Activated CD4-positive, alpha-beta T cell treated with anti-CD3 and anti-CD28 coated beads for 36 hours (primary cell): ENCODE measurements at places on chromosomes 4 and X.

DNA sequence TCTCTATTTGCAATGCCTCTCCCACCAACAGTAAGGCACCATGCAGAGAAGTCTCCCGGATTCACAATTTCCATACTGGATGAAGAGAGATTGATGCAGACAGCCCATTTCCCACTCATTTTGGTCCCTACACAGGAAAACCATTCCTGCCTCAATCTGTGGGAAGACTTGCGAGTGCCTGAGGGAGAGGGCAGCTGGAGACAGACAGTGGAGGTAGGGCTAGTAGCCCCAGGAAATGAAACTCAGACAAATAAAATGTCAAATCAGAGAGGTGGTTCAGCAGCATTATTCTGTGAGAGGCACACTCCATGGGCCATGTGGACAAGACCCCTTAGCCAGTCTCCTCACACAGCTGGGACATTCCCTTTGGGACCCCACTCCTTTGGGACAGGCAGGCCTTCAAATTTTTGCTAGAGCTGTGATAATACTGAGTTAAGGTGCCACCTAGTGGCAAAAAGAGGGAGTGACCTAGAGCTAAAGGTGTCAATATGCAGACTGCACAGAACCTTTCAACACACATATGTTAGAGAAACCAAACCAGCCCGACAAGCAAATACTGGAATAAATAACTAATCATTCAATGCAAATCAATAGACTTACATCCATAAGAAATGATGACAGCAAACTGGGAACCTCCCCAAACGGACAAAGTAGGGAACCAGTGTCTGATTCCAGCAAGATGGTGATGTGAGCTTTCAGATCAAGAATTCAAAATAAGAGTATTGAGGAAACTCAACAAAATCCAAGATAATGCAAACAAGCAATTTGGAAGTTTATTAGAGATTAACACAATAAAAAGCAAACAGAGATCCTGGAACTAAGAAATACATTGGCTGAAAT lies 1865.3 kb upstream of the AGA start:
- H3K36me3 ChIP-seq = no peaks in the 10 kb centered on the region
- no peaks in the 10 kb centered on the region for H3K27me3 ChIP-seq
- H3K4me1 ChIP-seq = no peaks in the 10 kb centered on the region
- no peak overlapping the region for H3K27ac ChIP-seq
- H3K4me3 ChIP-seq = no peak overlapping the region

- DNase-seq = no peak
- peaks cover 16% of the 10 kb centered on the region for H3K27me3 ChIP-seq
- no peak overlapping the region for H3K4me3 ChIP-seq
- no peaks in the 10 kb centered on the region for H3K36me3 ChIP-seq
- H3K4me1 ChIP-seq = no peaks in the 10 kb centered on the region
These were observed 26.0 kb downstream of the AMTN start for GRCh38 chr4:70544279-70544868.

DNA sequence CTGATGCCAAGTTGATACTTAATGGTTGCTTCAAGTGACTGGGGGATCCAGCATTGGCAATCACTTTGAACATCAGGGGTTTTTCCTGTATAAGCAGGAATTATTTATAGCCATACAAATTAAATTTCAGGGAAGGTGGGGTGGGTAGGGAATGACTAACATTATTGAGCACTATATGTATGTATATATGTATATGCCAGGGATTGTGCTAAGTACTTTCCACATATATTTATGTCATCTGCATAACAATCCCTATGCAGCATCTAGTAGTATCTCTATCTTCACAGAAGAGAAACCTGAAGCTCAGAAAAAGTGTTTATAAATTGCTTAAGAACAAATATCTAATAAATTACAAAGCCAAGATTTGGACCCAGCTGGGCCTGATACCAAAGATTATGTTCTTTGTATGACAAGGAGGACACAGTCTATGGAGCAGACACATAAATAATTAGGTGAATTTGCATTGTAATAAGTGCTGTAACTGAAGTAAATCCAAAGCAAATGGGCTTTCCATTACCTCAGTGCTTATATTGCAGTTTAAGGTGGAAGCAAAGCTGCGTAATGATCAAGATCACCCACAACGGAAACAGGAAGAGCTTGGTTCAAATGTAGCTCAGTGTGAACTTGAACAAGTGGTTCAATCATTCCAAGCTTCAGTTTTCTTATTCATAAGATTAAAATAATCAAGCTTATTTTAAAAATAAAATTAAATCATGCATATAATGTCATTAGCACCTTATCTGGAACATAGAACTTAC lies 18.9 kb upstream of the RASGEF1B start:
- H3K4me3 ChIP-seq = no peak overlapping the region
- peaks cover 14% of the 10 kb centered on the region for H3K36me3 ChIP-seq
- H3K27me3 ChIP-seq = no peaks in the 10 kb centered on the region
- peaks cover 53% of the 10 kb centered on the region for H3K4me1 ChIP-seq

DNA sequence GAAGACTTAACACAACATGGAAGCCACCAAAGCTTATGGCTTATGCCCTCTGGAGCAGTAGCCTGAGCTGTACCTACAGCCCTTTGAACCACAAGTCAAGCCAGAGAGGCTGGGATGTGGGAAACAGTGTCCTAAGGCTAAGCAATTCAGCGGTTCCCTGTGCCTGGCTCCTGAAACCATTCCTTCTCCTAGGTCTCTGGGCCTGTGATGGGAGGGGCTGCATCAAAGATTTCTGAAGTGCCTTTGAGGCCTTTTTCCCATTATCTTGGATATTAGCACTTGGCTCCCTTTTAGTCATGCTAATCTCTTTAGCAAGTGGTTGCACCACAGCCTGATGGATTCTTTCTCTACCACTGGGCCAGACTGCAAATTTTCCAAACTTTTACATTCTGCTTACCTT lies 140.5 kb upstream of the NUDT10 start:
- H3K4me3 ChIP-seq = no peak overlapping the region
- H3K4me1 ChIP-seq = no peaks in the 10 kb centered on the region

DNA sequence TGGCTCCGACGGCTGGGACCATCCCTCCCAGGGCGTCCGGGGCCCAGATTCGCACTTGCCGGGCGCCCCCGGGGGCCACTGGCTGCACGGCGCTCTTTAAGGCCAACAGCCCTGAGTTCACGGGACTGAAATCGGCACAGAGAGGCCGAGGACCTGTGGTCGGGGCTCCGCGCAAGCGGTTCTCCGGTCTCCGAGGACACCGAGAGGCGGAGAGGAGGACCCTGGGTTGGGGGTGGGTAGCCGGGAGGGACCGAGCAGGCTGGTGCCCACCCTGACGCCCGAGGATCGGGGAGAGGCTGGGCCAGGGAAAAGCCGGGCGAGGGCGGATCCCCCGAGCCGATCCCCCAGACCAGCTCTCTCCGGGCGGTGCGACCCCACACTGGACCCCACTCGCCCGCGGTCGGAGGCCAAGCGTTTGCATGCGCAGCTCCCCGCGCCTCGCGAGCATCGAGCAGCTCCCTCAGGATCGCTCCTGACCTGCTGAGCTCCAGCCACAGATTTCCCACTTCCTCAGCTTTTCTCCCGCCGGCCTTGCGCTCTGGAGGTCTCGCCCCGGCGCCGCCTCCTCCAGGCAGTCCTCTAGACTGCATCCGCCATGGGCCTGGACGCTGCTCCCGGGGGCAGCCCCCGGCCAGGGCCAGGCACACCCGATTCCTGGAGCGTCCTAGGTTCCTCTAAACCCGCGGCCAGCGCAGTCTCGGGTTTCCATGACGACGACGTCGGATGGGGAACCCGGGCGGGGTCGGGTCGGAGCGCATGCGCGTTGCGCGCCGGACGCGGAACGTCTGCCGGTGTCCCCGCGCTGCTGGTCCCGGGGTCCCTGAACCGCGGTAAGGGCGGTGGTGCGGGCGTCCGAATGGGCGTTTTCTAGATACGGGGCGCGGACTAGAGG lies 17.6 kb upstream of the NAT8L start:
- DNase-seq = peak; percentile 93
- H3K27me3 ChIP-seq = peaks cover 14% of the 10 kb centered on the region
- no peaks in the 10 kb centered on the region for H3K4me1 ChIP-seq
- no peaks in the 10 kb centered on the region for H3K36me3 ChIP-seq

GRCh38 chr4:88409206-88409605 lies 30.6 kb downstream of the HERC6 start:
- no peaks in the 10 kb centered on the region for H3K27me3 ChIP-seq
- no peak overlapping the region for H3K27ac ChIP-seq
- peaks cover 9% of the 10 kb centered on the region for H3K4me1 ChIP-seq
- peaks cover 14% of the 10 kb centered on the region for H3K36me3 ChIP-seq
- no peak overlapping the region for H3K4me3 ChIP-seq

DNA sequence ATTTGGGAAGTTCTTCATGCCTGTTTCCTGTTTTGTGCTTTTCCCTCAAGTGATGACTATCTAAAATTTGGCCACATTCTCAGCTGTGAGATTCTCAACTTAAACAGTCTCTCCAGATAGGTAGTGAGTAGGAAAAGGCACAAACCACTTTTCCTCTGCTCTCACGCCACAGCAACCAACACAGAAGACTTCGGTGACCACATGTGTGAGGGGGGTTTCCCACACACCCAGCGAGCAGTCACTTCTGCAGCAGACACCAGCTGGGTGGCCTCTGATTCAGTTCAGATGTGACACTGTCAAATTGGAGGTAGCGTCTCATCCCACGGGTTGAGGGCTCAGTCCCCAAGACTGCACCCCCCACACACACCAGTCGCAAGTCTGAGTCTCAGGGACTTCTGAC lies 25.1 kb upstream of the CLDN34 start:
- peaks cover 21% of the 10 kb centered on the region for H3K27me3 ChIP-seq
- peak; percentile 80 for DNase-seq
- peaks cover 14% of the 10 kb centered on the region for H3K4me1 ChIP-seq
- H3K27ac ChIP-seq = peak overlapping the region; percentile 51
- no peaks in the 10 kb centered on the region for H3K36me3 ChIP-seq
- H3K4me3 ChIP-seq = peak overlapping the region; percentile 35

DNA sequence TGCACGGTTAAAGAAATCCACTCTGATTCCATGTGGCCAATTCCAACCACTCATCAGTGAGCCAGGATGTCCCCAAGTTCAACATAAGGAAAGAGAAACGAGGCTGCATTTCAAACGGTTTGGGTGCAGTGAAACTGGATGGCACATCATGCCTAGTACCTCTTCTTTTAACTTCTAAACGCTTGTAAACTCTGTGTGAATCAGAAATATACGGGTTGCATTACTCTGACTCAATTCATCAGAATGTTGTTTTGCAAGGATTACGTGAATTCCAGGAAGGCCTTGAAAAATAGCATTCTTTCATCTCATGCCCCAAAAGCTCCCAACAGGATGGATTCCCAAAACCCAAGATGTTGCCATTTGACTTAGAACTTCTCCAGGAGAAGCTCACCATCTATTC lies 270.4 kb downstream of the LDB2 start:
- no peak overlapping the region for H3K4me3 ChIP-seq
- no peak overlapping the region for H3K27ac ChIP-seq
- peaks cover 2% of the 10 kb centered on the region for H3K27me3 ChIP-seq
- DNase-seq = no peak

DNA sequence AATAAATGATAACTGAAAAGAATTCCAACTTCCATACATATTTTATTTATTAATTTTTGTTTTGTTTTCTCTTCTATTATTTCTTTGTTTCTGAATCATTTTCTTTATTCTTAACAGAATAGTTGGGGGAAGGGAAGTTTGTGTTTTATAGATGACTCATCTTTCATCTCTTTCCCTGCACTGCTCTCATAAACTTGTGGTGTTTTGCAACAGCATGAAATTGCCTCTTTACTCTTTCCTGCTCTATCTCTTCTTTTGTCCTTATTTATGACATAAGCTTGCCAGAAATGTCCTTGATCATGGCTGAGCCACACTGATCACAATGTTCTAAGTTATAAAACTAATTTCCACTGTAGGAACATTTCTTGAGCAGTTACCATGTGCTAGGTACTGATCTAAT lies 22.3 kb downstream of the QRFPR start:
- peaks cover 34% of the 10 kb centered on the region for H3K27me3 ChIP-seq
- peaks cover 5% of the 10 kb centered on the region for H3K4me1 ChIP-seq
- DNase-seq = no peak
- no peak overlapping the region for H3K4me3 ChIP-seq
- H3K27ac ChIP-seq = no peak overlapping the region

GRCh38 chr4:78689261-78689660 lies 86.9 kb upstream of the BMP2K start:
- no peak overlapping the region for H3K4me3 ChIP-seq
- DNase-seq = no peak
- H3K4me1 ChIP-seq = peaks cover 12% of the 10 kb centered on the region
- H3K27me3 ChIP-seq = peaks cover 2% of the 10 kb centered on the region
- H3K27ac ChIP-seq = no peak overlapping the region

DNA sequence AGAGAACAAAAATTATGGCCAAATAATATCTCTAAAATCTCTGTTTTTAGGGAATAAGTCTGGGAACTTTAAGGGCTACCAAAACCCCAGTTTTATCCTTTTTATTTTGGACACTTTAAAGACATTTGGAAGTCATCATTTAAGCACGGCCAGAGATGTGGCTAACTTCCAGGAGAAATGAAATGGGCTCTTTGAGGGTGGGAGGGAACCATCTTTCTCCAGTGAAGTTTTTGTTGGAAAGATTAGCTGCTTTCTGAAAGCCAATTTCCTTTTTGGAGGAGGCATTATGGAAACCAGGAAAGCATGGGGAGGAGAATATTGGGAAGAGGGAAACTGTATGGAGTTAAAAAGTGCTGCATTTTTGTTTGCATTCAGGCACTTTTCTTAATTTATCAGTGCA lies 4.8 kb downstream of the VSIG1 start:
- H3K4me3 ChIP-seq = no peak overlapping the region
- no peak overlapping the region for H3K27ac ChIP-seq
- DNase-seq = no peak
- H3K27me3 ChIP-seq = peaks cover 2% of the 10 kb centered on the region
- H3K4me1 ChIP-seq = peaks cover 8% of the 10 kb centered on the region
- no peaks in the 10 kb centered on the region for H3K36me3 ChIP-seq

- H3K36me3 ChIP-seq = no peaks in the 10 kb centered on the region
- H3K4me3 ChIP-seq = no peak overlapping the region
These were observed 564.2 kb upstream of the PITX2 start for GRCh38 chr4:111187108-111187507.

- no peak for DNase-seq
- no peaks in the 10 kb centered on the region for H3K36me3 ChIP-seq
These were observed 48.5 kb downstream of the MAMLD1 start for GRCh38 chrX:150411656-150412055.

- peaks cover 4% of the 10 kb centered on the region for H3K27me3 ChIP-seq
- peaks cover 32% of the 10 kb centered on the region for H3K4me1 ChIP-seq
- H3K36me3 ChIP-seq = no peaks in the 10 kb centered on the region
- no peak for DNase-seq
These were observed 2.2 kb upstream of the MID2 start for GRCh38 chrX:107823456-107823855.

DNA sequence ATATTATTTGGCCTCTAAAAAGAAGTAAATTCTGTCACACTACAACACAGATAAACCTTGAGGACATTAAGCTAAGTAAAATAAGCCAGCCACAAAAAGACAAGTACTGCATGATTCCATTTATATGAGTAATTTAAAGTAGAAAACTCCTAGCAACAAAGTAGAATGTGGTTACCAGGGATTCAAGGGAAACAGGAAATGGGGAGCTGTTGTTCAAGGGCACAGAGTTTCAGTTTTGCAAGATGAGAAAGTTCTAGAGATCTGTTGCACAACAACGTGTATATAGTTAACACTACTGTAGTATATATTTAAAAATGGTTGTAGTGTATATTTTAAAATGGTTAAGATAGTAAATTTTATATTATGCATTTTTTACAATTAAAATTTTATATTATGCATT lies 25.4 kb downstream of the SEC31A start:
- H3K36me3 ChIP-seq = peaks cover 48% of the 10 kb centered on the region
- H3K4me3 ChIP-seq = no peak overlapping the region
- H3K4me1 ChIP-seq = peaks cover 27% of the 10 kb centered on the region
- no peaks in the 10 kb centered on the region for H3K27me3 ChIP-seq
